Fibroblast of skin of back (primary cell): ENCODE measurements at places on chromosomes 1 and 21.

DNA sequence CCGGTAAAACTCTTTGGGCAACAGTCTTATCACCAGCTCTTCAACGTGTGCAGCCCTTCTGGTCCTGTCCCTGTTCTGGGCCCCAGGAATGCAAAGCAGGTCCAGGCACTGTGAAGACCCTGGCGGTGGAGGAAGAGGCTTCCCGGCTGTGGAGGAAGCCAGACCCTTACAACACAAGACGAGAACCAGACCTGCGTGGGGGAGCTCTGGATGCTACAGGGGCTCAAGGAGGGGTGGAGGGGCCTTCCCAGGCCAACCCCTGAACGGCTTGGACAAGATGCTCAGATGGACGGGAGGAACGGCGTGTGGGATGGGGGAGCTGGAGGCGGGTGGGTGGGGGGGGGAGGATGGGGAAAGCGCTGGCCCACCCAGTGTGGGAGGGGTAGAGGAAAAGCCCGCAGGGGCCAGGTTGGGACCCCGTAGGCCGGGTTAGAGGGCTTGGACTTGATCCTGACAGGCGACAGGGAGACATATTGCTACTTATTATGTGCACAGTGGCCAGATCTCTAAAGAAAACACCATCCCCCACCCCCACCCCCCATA, 5.1 kb upstream of the OLIG2 start:
- DNase-seq, result no peak

GRCh38 chr1:41020109-41020576, 1.4 kb downstream of the SLFNL1 start:
- no peak for DNase-seq

DNA sequence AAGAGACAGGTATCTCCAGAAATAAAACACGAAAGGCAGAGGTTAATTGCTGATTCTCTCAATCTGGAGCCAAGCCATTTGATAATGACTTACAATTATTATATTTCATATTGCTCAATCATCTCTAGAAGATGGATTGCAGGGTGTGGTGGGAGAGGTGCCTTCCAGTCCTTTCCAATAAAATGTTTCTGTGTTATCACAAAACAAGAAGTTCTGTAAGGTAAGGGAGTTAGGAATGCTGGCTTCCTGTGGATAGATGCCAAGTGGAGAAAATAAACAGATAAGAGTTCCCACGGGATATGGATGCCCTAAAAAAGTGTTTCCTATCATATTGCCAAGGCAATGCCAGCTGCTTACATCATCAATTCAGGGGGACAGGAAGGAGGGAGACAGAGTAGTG, 7.2 kb upstream of the CCN1 start:
- DNase-seq, result peak; percentile 36

DNA sequence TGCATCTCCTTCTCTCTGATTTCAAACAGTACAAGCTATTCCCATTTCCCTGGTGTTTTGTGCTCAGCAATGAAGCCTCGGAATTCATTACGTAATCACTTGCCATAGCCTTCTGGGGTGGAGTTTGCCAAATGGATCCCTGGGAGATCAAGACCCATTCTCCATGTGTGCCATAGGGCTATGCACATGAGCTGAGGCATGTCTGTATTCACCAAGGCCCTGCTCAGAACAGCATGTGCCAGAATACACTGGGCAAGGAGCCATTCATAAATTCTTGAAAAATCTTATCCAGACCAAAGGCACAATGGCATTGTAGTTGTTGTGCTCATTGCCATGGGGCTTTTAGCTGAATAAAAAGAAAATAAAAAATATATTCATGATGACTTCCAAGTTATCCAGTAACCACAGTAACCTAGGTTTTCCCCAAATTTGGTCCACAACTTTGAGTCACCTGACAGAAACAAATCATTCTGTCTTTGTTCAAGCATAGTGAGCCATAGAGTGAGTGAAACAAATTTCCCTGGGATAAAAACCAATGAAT, 53.0 kb downstream of the CRB1 start:
- peak; percentile 82 for DNase-seq

DNA sequence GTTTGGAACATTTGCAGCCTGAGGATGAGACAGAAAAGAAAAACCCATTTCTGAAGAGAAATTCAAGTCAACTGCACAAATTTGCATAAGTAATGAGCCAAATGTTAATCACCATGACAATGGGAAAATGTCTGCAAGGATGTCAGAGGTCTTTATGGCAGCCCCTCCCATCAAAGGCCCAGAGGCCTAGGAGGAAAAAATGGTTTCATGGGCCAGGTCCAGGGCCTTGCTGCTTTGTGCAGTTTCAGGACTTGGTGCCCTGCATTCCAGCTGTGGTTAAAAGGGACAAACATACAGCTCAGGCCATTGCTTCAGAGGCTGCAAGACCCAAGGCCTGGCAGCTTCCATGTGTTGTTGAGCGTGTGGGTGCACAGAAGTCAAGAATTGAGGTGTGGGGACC, 13.4 kb downstream of the RBM11 start:
- no peak for DNase-seq
